Spinal cord (tissue), 10 donors: ENCODE measurements at places on chromosomes 13 and 19. TPM values are rescaled to one million over a fixed set of nuclear protein-coding genes. Genes with fewer than 3 reads are reported as not detected.
A peak's percentile ranks its signal among the peaks of the same experiment; 100 is the strongest.

The NANOS3 gene
- total RNA-seq, result 11.2 TPM

The LAIR2 gene
- total RNA-seq, result not detected

The TMEM59L gene
- 64.1 TPM for total RNA-seq

The SULT2A1 gene
- total RNA-seq, result 0.10 TPM

The IL27RA gene
- 4.1 TPM for total RNA-seq

DNA sequence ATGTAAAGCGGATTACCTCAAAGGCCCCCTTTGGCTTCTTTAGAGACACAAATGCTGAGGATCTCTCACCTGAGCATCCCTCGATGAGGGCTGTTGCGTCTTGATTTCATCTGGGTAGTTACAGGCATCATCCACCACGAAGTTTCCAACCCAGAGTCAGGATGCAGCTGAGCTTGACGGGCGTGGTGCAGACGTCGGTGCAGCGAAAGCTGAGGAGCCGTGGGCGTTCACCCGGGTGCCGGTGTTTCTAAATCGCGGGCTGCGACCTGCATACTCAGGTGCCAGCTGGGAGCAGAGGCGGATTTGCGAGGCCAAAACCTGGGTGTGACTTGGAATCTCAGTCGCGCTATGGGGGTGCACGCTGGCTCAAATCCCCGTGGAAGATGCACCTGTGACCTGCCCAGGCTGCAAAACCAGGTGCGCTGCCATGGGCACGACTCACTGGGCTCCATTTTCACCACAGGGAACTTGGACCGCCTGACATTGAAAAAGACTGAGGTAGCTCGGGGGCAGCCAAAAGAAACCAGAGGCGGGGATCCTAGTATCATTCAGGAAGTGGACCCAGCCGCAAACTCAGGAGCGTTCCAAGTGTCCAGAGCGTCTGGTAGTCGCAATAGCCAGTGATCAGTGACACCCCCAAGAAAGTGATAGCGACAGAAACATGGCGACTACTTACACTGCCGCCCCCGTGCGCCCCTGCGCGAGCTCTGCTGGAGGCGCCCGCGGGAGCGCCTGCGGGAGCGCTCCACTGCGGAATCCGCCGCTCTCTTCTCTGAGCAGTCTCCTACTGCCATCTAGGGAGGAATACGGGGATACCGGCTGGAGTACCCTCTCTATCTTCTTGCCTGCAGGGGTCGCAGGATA lies 36.4 kb upstream of the IGFL4 start:
- H3K4me1 ChIP-seq, result peaks cover 14% of the 10 kb centered on the region
- DNase-seq, result peak; percentile 85
- peaks cover 10% of the 10 kb centered on the region for H3K27me3 ChIP-seq
- H3K27ac ChIP-seq, result no peak overlapping the region
- H3K36me3 ChIP-seq, result no peaks in the 10 kb centered on the region
- peak overlapping the region; percentile 64 for H3K4me3 ChIP-seq

GRCh38 chr13:64869539-64869938 lies 2360.6 kb downstream of the PCDH9 start:
- DNase-seq, result no peak
- no peaks in the 10 kb centered on the region for H3K27me3 ChIP-seq
- H3K36me3 ChIP-seq, result no peaks in the 10 kb centered on the region
- H3K4me3 ChIP-seq, result no peak overlapping the region
- H3K27ac ChIP-seq, result no peak overlapping the region

- no peaks in the 10 kb centered on the region for H3K36me3 ChIP-seq
- H3K4me3 ChIP-seq, result no peak overlapping the region
- H3K27ac ChIP-seq, result no peak overlapping the region
- DNase-seq, result no peak
- H3K27me3 ChIP-seq, result no peaks in the 10 kb centered on the region
- H3K4me1 ChIP-seq, result no peaks in the 10 kb centered on the region
Observed at GRCh38 chr13:49403996-49404702, 39.7 kb downstream of the CAB39L start.

- H3K36me3 ChIP-seq, result no peaks in the 10 kb centered on the region
- no peaks in the 10 kb centered on the region for H3K27me3 ChIP-seq
- DNase-seq, result peak; percentile 71
Observed at GRCh38 chr13:78326633-78327032, 276.7 kb downstream of the POU4F1 start.

GRCh38 chr13:111388851-111389500 lies 68.5 kb downstream of the TEX29 start:
- H3K27ac ChIP-seq, result no peak overlapping the region
- DNase-seq, result no peak
- H3K27me3 ChIP-seq, result no peaks in the 10 kb centered on the region
- no peak overlapping the region for H3K4me3 ChIP-seq

DNA sequence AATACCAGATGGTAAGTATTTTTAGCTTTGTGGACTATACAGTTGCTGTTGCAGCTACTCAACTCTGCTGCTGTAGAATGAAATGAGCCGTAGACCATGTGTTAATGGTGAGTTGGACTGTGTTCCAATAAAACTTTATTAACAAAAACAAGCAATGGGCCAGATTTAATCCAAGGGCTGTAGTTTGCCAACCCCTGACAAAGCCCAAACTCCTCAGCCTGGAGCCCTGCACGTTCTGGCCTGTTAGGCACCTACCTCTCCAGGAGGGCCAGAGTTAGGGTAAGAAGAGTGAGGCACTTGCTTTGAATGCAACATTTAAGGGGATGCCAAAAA lies 36.7 kb upstream of the CD33 start:
- H3K27me3 ChIP-seq, result no peaks in the 10 kb centered on the region
- no peak for DNase-seq
- no peak overlapping the region for H3K4me3 ChIP-seq
- H3K27ac ChIP-seq, result no peak overlapping the region

- H3K27ac ChIP-seq, result no peak overlapping the region
- H3K4me1 ChIP-seq, result peaks cover 3% of the 10 kb centered on the region
- no peak overlapping the region for H3K4me3 ChIP-seq
- no peak for DNase-seq
Observed at GRCh38 chr19:21856773-21857514, 21.0 kb upstream of the ZNF43 start.

DNA sequence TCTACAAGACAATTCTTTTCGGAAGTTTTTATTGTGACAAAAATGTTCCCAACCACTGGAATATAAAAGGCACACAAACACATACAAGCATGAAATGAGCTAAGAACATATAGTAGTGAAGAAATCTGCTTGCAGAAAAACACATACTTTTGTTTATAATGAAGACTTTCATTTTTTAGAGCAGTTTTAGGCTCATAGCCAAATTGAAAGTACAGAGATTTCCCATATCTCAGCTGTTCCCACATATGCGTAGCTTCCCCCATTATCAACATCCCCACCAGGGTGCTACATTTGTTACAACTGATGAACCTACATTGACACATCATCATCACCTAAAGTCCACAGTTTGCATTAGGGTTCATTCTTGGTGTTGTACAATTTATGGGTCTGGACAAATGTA lies 249.4 kb downstream of the KCTD12 start:
- peak overlapping the region; percentile 22 for H3K27ac ChIP-seq
- no peak overlapping the region for H3K4me3 ChIP-seq
- H3K27me3 ChIP-seq, result no peaks in the 10 kb centered on the region

GRCh38 chr13:30796631-30797601 lies 61.6 kb downstream of the ALOX5AP start:
- H3K4me3 ChIP-seq, result no peak overlapping the region
- no peaks in the 10 kb centered on the region for H3K36me3 ChIP-seq
- no peak overlapping the region for H3K27ac ChIP-seq
- no peaks in the 10 kb centered on the region for H3K27me3 ChIP-seq

- H3K4me3 ChIP-seq, result no peak overlapping the region
- no peaks in the 10 kb centered on the region for H3K4me1 ChIP-seq
- H3K27ac ChIP-seq, result no peak overlapping the region
- no peaks in the 10 kb centered on the region for H3K36me3 ChIP-seq
- DNase-seq, result no peak
Observed at GRCh38 chr13:23460309-23460708, 26.8 kb upstream of the SACS start.

GRCh38 chr13:40706439-40706838 lies 40.0 kb upstream of the FOXO1 start:
- H3K4me1 ChIP-seq, result no peaks in the 10 kb centered on the region
- H3K36me3 ChIP-seq, result no peaks in the 10 kb centered on the region
- DNase-seq, result no peak
- H3K27ac ChIP-seq, result no peak overlapping the region
- H3K27me3 ChIP-seq, result no peaks in the 10 kb centered on the region

DNA sequence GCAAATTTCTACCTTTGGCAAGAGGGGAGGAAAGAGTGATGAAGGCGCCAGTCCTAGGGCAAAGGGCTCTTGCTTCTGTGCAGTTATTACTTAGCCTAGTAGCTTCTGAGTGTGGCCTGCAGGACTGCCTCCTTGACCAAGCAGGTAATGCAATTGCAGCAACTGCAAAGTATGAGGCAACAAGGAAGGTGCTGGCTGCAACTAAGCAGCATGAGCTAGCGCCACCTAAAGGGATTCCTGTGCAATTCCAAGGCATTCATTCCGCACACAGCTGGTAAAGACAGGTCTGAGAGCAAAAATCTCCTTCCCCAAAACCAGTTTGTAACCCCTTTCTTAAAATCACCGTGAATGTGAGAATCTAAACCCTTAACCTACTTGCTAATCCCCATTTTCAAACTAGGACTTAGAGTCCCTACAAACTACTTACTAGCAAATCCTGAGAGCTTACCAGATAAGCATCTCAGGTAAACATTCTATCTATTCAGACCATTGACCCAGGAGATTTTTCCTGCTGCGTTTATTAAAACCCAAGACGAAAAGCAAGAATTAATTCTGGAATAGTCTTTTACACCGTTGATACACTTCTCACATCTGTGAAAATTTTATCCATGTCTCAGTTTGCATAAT lies 62.9 kb downstream of the DCT start:
- no peak overlapping the region for H3K27ac ChIP-seq
- H3K36me3 ChIP-seq, result no peaks in the 10 kb centered on the region
- no peaks in the 10 kb centered on the region for H3K27me3 ChIP-seq
- H3K4me1 ChIP-seq, result no peaks in the 10 kb centered on the region
- H3K4me3 ChIP-seq, result no peak overlapping the region

DNA sequence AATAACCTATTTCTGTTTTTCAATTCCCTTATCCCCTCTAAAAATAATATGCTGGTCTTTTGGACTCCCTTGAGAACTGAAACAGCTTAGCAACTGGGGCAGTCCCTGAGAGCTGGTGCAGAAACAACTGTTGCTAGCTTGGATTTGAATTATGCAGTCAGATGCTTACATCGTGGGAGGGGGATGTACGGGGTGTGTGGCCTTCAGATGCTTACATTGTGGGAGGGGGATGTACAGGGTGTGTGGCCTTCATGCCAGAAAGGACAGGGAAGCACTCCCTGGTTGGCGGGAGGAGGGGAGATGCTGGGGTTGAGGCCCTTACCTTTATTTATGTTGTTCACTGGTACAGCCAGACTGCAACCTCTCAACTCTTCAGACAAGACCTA lies 25.6 kb downstream of the LRCH1 start:
- peaks cover 4% of the 10 kb centered on the region for H3K4me1 ChIP-seq
- DNase-seq, result no peak
- H3K4me3 ChIP-seq, result no peak overlapping the region
- no peak overlapping the region for H3K27ac ChIP-seq

- DNase-seq, result no peak
- peaks cover 14% of the 10 kb centered on the region for H3K4me1 ChIP-seq
- H3K27me3 ChIP-seq, result no peaks in the 10 kb centered on the region
- H3K27ac ChIP-seq, result no peak overlapping the region
Observed at GRCh38 chr19:1394252-1395193, 6.8 kb downstream of the GAMT start.

- DNase-seq, result peak; percentile 81
- H3K27ac ChIP-seq, result peak within 1 kb of the TSS; percentile 67
- peaks cover 52% of the 10 kb centered on the region for H3K4me1 ChIP-seq
- H3K36me3 ChIP-seq, result peaks cover 24% of the 10 kb centered on the region
Observed at GRCh38 chr19:50567882-50568727, at the start of gene LRRC4B. Gene LRRC4B (minus strand): TSS chr19:50568435. CDS start chr19:50548838, 19,597 bp downstream.

DNA sequence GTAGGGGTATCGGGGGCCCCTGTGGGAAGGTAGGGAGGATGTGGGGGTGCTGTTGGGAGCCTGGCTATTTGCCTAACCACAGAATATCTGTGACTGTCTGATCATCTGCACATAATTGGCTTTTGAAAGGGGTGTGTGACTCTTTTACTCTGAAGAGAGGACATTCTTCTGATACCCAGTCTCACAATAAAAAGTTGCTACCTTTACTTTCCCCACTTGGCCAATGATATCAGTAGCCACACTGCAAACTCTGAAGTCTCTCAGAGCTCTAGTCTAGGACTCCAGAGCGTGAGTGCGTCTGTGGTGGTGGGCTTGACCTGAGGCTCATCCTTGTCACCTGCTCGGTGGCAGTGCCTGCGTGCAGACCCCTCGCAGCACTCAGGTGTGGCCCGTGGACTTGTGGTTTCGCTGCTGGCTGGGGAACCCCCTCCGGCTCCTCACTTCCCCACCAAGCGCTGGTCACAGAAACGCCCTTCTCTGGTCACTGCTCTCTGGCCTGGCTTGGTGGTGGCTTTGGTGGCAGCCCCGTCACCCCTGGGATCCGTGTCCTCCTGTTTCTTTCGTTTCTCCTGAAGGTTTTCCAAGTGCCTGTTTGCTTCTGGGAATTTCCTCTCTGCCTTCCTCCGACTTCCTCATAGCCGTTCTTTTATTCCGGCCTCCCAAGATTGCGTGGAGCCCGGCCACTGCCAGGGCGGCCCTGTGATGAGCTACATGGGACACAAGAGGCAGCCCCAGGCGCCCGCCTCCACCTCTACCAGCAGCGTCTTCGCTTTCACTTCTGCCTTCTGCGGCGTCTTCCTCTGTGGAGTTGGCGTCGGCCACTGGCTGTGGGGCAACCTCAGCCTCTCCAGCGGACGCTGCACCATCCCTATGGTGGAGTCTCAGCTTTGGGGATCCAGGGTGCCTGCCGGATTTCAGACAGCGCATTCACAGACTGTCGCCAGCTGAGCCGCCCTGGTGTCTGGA lies 78.0 kb downstream of the ATP11A start:
- no peaks in the 10 kb centered on the region for H3K27me3 ChIP-seq
- peaks cover 15% of the 10 kb centered on the region for H3K4me1 ChIP-seq
- no peak overlapping the region for H3K27ac ChIP-seq
- DNase-seq, result no peak

DNA sequence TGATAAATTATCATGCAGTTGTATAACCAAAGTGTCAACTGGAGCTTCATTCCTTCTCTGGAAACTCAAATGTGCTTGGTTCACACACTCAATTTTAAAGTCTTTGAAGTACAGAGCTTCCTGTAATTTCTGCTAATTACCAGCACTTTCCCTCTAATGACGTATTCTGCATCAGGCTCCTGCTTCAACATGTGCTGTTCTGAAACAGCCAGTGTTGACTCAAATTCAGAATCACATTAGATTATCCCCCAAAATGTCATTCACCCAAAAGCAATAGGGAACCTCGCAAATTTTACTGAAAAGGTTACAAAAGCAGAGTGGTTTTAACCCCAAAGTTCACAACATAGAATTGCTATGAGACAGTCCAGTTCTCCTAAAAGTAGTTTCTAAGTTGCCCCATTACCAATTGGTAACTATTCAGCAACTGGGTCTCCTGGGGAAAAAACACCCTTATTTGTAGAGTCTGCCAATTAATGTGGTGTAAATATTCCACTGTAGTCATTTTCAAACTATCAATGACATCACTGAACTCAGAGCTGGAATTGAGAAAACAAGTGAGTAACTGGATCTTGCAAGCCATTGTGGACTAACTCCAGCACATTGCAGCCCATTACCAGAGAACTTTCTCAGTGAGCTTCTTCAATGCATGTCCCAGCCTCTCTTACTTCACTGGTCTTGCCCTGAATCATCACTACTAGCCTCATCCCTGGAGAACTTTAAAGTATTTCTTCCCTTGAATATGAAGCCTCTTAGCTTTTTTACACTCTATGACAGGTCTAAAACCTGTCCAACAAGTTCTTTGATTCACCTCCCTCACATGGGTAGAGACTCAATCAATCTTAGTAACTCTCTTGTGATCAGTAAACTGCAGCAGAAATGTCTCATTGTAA lies 955.4 kb downstream of the EFNB2 start:
- no peak for DNase-seq
- no peak overlapping the region for H3K4me3 ChIP-seq
- no peak overlapping the region for H3K27ac ChIP-seq
